NCI-H1436 (cell line): ENCODE measurements at places on chromosomes 3 and 15.

GRCh38 chr3:31106912-31107311, 212.5 kb upstream of the GADL1 start:
- no peak for DNase-seq

- DNase-seq = no peak
These were observed 360.8 kb downstream of the CHST2 start for GRCh38 chr3:143480344-143480743.

GRCh38 chr3:111324645-111325044, 217.4 kb upstream of the CD96 start:
- no peak for DNase-seq

- DNase-seq = no peak
These were observed 57.1 kb upstream of the MBNL1 start for GRCh38 chr3:152211655-152212054.

- DNase-seq = no peak
These were observed 26.8 kb downstream of the TARS3 start for GRCh38 chr15:101697488-101697887.

DNA sequence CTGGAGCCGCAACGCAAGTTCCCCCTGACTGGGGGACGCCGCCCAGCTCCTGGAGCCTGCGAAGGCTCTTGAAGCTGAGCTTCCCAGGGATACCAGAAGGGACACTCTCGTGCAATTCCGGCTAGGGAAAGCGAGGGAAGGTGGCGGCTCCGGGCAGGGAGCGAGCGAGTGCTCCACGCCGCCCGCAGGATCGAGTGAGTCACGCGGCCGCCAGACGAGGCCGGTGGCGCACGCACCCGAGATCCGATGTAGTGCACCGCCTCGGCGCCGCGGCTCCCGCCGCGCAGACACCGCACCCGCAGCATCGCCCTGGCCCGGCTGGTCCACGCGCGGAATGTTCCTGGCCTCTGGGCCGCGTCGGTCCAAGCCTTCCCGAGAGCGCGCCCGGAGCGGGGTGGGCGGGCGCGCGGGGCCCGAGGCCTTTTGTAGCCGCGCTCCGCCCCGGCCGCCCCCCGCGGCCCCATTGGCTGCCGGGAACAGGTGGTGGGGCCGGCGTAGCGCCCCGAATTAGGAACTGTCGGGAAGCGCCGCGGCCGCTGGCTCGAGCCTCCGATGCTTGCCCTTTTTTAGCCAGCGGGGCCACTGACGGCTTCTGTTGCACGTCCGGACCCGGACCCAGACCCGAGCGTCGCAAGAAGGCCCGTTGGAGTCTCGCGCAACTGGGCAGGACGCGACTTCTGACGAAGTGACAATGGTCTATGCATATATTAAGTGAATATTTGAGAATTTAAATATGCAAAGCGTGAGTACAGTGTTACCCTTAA, at the start of gene GATM:
Gene GATM, minus strand, starts transcription at position 396 of the 764 bp plus-strand sequence. Its CDS starts 91 bp downstream, at position 305.
- DNase-seq = peak; percentile 9

DNA sequence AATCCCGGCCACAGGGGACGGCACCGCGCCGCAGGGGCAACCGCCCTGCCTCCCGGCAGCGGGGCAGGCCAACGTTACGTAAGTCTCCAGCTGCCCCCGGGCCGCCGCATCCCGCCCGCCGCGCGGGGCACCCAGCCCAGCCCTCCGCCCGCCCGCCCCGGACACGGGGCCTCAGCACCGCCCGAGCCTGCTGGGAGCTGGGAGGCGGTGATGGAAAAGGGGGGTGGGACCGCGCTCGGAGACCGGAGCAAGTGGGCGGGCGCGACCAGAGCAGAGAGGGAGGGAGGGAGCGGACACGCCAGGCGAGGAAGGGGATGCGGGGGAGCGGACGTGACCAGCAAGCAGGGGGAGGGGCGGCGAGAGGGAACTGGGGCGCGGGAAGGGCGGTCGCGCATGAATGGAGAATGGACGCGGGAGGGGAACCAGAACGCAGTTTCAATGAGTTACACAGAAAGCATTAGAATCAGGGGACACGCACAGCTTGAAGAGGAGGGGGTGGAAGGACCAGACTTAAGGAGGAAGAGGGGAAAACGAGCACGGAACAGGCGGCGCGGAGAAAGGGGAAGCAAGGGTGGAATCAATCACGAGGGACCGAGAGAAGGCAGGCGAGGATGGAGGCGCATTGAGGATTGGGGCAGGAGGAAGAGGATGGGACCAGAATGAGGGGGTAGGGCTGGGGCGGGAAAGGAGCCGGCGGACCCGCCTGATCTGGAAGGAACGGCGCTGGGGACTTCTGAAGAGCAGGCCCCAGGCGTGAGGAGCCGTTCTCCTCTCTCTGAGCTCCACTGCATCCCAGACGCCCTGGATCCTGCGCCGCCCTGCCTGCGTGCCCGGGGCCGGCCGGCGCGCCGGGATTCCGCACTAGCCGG, 559 bp downstream of the PKM start:
- DNase-seq = peak; percentile 87

GRCh38 chr3:17433876-17434275, 308.6 kb downstream of the TBC1D5 start:
- DNase-seq = no peak

DNA sequence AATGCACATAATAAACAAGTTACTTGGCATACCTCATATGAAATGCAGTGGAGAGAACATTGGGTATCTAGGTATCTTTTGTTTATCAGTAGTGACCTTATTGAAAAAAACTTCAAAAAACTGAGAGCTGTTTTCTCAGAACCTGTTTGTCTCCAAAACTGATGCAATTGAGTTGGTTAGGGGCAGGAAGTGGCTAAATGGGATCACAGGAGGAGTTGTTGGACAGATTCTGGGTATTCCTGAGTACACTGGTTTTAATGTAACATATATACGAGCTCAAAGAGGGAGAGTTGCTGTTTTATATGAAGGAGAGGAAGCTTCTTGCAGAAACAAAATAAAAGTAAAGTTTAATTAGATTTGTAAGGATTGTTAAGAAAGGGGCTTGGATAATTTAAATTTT, 159.5 kb downstream of the C3orf70 start:
- no peak for DNase-seq

- DNase-seq = no peak
These were observed 68.8 kb upstream of the MEX3B start for GRCh38 chr15:82114660-82115059.

DNA sequence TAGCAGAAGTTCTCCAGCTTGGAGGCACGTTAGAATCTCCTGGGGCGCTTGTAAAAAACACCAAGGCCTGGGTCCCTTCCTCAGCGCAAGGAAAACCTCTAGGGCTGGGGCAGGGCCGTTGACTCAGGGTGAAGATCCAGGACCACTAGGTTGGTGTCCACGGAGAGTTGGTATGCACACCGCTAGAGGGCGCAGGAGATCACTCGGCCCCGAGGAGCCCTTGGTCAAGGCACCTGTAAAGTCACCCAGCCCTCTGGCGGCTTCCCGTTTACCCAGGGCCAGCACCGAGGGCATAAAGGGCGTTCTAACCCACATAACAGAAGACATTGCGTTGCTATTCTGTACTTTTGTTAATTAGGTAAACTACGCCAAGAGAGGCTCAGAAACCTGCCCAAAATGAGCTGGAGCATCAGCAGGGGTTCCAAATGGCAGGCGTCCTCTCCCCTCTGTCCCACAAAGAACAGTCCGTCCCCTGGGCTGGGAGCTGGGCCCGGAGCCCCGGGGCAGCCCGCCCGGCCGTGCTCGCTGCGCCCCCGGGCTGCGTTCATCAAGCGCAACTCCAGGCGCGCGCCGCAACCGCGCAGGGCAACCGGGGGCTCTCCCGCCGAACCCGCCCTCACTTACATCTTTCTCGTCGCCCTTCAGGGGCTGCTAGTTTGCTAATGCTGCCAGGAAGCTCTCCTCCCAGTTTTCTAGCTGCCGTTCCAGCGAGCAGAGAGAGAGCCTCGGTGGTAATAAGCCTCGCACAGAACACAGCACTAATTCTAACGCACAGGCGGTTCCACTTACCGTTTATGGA, 332.1 kb downstream of the ARRDC4 start:
- no peak for DNase-seq
